ENCODE measurements at places on chromosomes 4 and X.

DNA sequence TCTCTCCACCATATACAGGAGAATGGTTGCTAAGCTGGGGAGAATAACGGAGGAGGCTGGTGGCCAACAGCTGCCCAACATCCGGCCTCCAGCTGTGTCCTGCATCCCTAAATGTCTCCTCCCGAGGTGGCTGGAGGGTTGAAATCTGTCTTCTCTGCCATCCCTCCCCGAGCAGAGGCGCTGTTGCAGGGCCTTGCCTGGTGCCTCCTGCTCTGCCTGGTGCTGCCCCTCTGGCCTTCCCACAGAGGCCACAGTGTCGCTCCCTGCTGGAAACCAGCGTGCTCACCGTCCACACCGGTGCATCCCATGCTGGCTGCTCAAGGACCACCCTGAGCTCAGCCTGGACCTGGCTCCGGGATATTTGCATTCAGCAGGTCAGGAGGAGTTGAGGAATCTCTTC is 115.2 kb downstream of the ENPP6 start:
- DNase-seq = no peak

- no peak for DNase-seq
Observed at GRCh38 chr4:39287223-39287622, 78.9 kb downstream of the RFC1 start.

GRCh38 chr4:184697956-184698355 is 35.9 kb downstream of the CENPU start:
- no peak for DNase-seq

DNA sequence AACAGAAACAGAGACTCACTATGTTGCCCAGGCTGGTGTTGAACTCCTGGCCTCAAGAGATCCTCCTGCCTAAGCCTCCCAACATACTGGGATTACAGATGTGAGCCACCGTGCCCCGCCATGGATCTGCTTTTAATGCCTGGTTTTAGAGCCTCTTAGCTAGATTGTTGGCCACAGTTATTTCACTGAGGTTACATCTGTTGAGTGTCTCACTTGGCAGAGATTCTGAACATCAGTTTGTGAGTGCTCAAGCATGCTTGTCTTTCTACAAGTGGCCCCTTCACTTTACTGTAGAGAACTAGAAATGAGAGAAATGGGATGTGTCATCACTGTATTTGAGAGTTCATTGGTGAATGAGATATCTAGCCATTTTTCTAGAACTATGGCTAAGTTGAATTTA is 218.5 kb downstream of the APBB2 start:
- DNase-seq = no peak

DNA sequence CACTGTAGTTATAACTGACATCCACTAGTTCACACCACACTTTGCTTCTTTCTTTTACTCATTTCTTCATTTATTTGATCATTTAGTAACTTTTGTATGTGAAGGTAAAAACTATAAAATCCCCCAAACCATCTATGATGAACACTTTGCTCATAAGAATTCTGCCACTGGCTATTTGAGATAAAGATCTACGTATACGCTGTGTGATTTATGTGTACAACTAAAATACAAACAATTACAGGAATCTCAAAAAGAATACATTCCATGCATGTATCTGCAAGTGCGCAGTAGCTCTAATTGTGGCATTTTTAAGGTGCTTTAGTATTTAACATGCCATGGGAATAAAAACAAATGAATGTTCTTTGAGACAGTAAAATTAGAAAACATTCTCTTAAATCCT is 156.9 kb upstream of the NAP1L5 start:
- DNase-seq = no peak

DNA sequence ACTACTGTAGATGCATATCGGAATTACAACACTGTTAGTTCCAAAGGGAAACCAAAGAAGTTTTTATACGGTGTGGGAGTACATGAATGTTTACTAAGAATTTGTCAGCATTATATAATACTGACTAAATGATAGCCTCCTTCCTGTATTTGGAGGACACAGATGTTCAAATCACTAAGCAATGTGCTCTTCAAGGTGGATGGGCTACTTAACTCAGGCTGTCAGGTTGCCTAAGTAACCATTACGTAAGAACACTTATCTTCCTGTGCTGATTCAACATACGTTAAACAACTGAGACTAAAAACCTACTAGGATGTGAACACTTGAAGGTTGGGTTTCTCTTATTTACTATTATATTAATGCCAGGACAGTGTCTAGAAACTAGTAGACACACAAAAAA is 81.9 kb upstream of the HPGD start:
- DNase-seq = no peak

GRCh38 chr4:47839259-47839658 is 1.4 kb upstream of the CORIN start:
- DNase-seq = no peak

DNA sequence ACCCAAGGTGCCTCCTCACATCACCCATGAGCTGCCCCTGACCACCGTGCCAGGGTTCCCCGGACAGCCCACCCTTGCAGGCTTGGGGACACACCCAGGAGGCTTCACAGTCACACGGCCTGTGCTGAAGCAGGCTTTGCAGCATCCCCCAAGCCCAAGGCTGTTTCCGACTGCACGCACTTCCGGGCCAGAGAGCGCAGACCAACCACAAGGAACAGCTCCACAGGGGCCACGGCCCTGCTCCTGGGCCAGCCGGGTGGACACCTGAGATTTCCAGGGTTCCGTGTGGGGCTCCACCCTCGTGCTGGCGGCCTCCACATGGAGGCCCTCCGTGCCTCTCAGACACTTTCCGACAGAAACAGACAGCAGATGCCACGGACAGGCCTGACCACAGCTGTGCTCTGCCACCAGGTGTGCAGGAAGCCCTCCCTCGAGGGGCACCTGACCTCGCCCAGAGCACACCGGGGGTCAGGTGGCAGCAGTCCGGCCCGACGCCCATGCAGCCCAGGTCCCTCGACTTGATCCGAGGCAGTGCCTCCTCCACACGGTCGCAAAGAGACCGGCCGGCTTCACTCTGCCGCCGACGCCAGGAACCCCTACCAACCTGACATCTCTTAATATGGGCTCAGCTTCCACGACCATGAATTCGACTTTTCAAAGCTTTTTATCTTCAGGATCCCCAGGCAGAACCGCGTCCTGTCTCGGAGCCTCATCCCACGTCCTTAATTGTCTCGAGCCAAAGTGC is 8.0 kb downstream of the CTBP1 start:
- DNase-seq = no peak

DNA sequence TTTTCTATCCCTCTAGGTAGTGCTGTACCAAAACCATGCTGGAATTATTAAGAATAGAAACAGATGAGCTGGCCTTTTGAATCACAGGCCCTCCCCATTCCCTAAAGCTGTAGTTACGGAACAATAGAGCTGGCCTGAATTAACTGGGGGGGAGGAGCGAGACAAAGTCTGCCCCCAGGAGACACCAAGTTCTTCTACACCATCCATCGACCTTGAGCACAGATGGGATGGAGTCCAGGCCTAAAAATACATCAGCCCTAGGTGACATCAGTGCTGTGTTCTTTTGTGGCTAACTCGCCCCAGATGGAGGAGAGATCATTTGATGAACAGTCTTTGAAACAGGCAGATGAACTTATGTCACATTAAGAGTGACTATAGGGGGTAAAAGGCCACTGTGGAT is 49.6 kb downstream of the LHFPL1 start:
- no peak for DNase-seq

DNA sequence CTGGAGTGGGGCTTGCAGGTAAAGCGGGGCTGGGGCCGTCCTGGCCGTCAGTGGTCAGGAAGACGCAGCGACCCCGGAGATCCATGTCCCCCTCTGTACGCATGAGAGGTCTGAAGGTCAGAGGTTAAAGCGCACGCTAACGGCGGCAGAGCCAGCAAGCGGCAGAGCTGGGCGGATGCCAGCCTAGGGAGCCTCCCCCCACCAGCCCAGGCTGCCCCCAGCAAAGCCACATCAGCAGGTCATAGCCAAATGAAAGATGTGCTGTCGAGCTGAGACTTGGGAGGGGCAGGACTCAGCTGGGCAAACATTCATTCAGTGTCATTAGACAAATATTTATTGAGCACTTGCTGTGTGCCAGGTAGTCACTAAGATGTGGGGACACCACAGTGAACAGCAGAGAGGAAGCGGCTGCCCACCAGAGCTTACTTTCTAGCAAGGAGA is 593 bp upstream of the JAKMIP1 start:
- no peak for DNase-seq

GRCh38 chrX:23008431-23009099 is 8.8 kb downstream of the DDX53 start:
- no peak for DNase-seq

- no peak for DNase-seq
Observed at GRCh38 chr4:174674305-174674840, 152.1 kb upstream of the HPGD start.

DNA sequence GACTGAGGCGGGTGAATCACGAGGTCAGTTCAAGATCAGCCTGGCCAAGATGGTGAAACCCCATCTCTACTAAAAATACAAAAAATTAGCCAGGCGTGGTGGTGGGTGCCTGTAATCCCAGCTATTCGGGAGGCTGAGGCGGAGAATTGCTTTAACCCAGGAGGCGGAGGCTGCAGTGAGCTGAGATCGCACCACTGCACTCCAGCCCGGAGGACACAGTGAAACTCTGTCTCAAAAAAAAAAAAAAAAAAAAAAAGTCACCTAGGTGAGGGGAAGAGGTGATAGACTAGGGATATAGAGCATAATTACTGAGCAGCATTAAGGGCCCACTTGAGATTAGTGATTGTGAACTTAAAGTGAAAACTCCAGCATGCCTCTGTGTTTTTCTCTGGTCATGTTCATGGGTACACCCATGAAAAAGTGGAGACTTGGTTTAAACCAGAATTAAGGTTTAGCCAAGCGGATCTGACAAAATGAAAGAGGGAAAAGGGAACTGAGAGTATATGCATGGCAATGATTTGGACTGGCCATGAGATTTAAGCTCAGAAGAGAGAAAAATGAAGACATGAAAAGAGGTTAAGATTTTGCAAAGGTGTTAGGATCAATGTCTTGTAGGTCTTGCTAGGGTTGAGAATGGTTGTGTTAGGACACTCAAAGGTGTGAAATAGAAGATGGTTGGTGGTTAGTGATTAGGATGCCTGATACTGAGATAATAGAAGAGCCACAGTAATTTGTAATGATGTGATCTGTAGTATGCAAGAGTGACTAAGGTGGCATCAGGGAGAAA is 105.0 kb downstream of the RAB28 start:
- no peak for DNase-seq

DNA sequence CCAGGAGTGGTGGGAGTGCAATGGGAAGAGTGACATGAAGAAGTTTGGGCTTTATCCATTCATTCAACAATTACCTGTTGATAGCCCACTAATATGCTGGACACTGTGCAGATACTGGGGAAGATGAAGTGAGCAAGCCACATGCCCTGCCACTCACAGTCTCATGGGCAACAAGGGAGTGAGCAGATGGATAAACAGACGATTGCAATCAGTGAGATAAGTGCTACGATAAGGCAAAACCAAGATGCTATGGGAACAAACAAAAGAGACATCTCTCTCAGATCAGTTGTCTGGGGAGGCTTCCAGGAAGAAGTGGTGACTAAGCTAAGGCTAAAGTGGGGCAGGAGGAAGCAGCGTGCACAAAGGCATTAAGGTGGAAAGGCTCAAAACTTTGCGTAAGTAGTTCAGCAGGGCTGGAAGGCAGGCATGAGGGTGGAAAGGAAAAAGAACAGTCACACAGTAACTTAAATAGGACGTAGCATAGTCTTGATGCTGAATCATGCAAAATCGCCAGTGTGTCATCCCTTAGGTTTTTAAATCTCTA is 31.7 kb downstream of the GAB3 start:
- no peak for DNase-seq

DNA sequence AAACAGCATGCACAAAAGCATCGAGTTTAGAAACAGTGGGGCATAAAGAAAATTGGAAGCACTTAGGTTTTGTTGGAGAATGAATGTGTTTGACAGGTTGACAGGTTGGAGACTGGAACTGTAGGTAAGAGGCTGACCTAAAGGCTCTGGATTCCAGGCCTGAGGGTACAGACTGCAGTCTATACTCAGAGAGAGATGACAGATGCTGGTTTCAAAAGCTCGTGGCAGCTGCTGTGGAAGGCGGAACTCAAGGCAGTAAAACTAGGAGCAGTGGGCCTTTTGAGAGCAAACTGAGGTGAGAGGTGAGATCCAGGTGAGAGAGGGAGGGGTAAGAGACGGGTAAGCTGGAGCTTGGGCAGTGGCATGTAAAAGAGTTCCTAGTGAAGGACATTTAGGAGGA is 415.2 kb downstream of the TRIML1 start:
- DNase-seq = no peak

GRCh38 chrX:115696039-115696438 is 135.1 kb downstream of the PLS3 start:
- DNase-seq = no peak

DNA sequence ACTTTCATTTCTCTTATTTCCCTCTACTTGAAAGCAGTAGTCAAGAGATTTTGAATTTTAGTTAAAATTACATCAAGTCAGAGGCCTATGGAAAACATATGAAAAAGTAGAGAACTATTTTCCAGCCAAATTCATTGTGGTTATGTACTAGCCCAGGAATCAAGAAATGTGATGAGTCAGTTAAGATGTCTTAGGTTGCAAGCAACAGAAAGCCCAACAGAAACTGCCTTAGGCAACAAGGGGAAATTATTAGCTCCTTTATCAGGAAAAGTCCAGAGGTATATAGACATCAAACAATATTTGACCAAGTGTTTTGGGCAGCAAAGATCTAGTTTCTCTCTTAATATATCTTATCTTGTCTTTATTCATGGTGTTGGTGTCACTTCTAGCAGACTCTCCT is 37.8 kb upstream of the FRMD7 start:
- no peak for DNase-seq

DNA sequence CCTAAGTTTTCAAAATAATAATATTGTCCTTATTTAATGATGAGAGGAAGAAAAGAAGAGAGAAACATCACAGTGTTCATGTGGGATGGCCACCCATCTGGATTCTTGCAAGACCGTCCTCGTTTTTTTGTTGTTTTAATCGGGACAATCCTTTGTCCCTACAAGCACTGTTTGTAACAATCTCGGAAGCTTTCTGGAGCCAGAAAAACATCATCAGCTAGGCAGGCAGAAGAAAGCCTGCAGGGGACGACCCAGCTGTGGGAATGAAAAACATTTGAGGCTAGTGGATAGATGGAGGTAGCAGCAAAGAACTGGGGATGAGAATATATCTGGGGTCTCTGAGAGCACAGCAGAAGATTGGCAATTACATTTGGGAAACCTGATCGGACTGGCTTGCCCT is 105.6 kb downstream of the DKK2 start:
- DNase-seq = no peak

GRCh38 chrX:100674705-100675104 is 30.7 kb downstream of the SRPX2 start:
- no peak for DNase-seq

GRCh38 chr4:125572601-125573000 is 257.8 kb downstream of the FAT4 start:
- no peak for DNase-seq

DNA sequence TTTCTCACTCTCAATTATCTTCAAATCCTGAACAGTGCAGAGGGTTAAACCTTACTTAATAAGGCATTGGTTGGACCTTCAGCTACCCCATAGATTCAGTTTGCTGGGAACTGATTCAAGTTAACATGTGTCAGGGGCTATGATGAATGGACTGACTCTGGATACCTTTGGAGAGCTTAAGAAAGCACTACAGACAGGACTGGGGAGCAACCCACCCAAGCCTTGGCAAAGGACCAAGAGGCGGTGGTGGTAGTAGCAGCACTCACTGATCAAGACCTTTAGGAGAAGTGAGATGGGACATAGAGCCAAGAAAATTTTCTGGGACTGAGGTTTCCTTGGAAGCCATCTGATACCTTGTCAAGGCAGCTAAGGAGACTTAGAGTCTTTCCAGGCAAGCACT is 43.0 kb upstream of the TAPT1 start:
- DNase-seq = no peak

- no peak for DNase-seq
Observed at GRCh38 chrX:86329174-86329573, 180.9 kb downstream of the DACH2 start.

- DNase-seq = no peak
Observed at GRCh38 chr4:77062856-77063255, 12.9 kb downstream of the CCNI start.

Measured in NCI-H1048 (cell line).